ENCODE measurements at places on chromosomes 16 and 17.
A peak's percentile ranks its signal among the peaks of the same experiment; 100 is the strongest.

DNA sequence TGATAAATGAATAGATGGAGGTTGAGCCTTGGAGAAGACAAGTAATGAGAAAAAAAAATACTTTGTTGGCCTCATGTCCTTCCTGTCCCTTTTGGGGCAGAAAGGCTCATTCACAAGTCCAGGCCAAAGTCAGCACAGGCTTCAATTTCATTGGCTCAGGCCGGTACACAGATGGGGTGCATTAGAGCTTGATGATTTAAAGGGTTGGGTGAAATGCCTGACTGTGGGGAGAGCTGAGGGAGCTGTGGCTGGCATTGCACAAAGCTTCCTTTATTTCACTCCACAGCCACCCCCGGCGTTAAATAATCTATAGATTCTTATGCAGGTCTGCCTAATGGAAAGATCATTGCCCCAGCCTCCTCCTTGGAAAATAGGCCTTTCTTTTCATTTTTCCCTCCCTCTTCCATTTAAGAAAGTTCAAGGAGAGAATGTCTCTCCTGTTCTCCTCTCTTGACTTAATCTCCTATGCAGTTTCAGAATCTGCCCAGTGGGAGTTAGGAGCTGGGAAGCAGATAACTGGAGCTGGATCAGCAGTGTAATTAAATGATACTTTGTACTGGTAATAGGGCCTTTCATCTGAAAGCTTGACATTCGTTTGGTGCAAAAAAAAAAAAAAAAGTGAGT is 24.4 kb downstream of the YPEL2 start:
- no peak for DNase-seq

DNA sequence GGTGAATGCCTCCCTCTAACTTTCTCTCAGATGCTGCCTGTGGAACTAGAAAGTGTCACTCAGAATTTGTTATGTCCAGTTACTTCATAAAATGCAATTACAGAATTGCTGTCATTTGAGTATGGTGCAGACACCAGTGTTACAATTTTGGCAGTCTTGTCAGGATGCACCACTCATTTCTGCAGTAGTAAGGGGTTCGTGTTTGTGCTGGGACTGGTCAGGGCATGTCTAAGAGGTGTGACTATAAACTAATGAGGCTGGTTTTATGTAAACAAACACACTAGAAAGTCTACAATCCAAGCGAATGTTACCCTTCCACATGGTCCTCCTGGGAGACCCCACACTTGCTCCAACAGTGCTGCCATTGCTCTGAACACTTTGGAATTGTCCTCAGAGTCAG is 206.2 kb downstream of the ANKFN1 start:
- no peak for DNase-seq

GRCh38 chr16:62406387-62406786 is 370.1 kb upstream of the CDH8 start:
- no peak for DNase-seq

- no peak for DNase-seq
Observed at GRCh38 chr17:63479495-63480184, 2.8 kb downstream of the ACE start.

GRCh38 chr16:22191532-22192260 is 14.4 kb upstream of the EEF2K start:
- DNase-seq, result no peak

GRCh38 chr16:50747207-50747956 is 5.5 kb downstream of the CYLD start:
- peak; percentile 51 for DNase-seq

- peak; percentile 62 for DNase-seq
Observed at GRCh38 chr16:8943966-8944759, 19.5 kb downstream of the USP7 start.

DNA sequence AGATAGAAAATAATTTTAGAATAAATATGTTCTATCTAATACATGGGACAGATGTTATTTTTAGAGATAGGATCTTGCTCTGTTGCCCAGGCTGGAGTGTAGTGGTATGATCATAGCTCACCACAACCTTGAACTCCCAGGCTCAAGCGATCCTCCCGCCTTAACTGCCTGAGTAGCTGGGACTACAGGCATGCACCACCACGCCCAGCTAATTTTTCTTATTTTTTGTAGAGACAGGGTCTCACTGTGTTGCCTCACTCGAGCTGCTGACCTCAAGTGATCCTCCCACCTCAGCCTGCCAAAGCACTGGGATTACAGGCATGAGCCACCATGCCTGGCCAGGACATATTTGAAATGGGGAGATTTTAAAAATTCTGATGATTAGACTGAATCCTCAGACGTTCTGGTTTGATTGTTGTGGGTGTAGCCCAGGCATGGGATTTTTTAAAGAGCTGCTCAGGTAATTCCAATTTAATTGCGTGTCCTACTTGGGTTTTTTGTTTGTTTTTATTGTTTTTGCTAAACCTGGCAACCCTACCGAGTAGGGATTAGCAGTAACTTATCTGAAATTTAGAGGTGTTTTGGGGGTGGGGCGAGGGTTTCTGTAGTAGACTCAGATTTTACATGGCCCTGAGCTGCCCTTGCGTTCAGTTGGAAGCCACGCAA is 142.9 kb downstream of the RAB11FIP4 start:
- no peak for DNase-seq

GRCh38 chr17:45985447-45985846 is 13.6 kb upstream of the STH start:
- DNase-seq, result no peak

- DNase-seq, result peak; percentile 70
Observed at GRCh38 chr17:45229681-45230409, 8.2 kb downstream of the FMNL1 start.

- DNase-seq, result peak; percentile 81
Observed at GRCh38 chr17:58329035-58329809, 627 bp upstream of the TSPOAP1 start.

DNA sequence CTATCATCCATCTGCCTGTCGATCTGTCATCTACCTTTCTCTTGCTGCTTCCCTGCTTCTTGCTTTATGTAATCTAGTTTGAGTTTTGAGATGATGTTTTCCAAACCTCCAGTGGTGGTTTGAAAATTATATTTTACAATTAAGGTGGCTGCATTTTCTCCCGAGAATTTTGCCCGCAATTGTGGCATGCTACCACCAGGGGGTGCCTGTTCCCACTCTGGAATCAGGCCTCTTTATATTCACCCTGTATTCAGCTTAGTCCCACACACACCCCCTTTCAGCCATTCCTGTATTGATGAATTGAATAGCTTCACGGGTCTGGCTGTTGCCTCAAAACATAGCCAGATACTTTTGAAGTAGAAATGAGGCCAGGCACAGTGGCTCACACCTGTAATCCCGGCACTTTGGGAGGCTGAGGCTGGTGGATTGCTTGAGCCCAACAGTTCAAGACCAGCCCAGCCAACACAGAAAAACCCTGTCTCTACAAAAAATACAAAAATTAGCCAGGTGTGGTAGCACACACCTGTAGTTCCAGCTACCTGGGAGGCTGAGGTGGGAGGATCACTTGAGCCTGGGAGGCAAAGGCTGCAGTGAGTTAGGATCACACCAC is 3.2 kb downstream of the PRSS22 start:
- peak; percentile 41 for DNase-seq

DNA sequence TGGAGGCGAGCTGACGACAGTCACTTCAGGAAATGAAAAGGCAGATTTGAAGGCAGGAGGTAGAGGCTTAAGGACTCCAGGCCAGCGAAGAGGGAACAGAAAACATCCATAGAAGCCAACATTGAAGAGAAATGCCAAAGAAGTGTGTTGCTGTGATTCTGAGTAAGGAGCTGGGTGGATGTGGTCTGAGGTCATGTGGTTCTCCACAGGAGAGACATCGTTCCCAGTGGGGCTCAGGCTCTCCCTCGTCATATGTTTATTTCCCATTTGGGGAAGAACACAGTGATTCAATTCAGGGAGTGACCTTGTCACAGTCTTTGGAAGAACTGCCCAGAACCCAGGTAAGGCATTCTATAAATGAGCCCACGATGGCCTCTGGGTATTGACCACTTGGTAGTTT is 6.6 kb upstream of the PMP22 start:
- no peak for DNase-seq

- no peak for DNase-seq
Observed at GRCh38 chr16:56005958-56006357, 130.8 kb upstream of the CES5A start.

DNA sequence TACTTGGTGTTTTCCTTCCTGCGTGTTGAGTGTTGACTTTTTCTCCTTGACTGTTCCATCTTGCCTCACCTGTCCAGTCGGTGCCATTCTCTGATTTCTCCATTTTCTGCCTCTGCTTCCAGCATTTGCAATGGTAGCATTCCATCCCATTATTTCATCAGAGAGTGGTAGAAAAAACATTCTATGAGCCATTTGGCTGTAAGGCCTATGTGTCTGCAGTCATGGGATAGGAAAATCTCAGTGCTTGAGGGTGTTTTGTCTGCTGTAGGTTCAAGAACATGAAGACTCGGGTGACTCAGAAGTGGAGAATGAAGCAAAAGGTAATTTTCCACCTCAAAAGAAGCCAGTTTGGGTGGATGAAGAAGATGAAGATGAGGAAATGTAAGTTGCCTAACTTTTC is 2.7 kb downstream of the UTP18 start:
- no peak for DNase-seq

- no peak for DNase-seq
Observed at GRCh38 chr17:60253048-60253447, 103.3 kb downstream of the CA4 start.

DNA sequence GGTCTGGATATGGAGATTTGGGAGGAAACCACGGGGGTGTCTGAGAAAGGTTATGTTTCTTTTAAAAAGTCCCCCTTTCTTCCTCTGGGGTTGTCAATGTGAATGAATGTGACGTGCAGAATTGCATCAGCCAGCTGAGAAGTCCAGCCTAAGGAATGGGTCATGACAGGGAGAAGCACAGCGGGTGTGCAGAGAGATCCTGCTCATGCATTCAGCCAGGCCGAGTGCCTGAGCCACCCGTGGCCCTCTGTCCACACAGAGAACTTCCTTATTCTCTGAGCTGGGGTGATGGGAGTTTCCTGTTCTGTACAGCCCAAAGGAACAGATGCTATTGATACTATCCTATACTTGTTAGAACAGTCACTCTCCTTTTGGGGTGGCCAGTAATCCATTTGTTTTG is 117.9 kb downstream of the CPPED1 start:
- no peak for DNase-seq

GRCh38 chr16:55265926-55266325 is 58.1 kb upstream of the IRX6 start:
- no peak for DNase-seq

DNA sequence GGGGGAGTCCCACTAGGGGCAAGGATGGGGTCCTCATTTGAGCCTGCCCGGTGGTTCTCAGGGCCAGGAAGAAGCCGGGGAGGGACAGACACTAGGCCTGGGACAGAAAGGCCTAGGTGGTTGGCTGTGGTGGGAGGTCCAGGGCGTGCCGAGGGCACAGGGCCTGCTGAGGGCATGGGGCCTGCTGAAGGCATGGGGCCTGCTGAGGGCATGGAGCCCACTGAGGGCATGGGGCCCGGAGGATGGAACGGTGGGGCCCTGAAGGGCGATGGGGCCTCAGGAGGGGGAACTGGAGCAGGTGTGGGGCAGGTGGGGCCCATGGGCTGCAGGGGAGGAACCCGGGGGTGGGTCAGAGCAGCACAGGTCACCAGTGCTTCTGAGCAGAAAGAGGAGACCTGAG is 31.2 kb downstream of the PELP1 start:
- DNase-seq, result no peak

DNA sequence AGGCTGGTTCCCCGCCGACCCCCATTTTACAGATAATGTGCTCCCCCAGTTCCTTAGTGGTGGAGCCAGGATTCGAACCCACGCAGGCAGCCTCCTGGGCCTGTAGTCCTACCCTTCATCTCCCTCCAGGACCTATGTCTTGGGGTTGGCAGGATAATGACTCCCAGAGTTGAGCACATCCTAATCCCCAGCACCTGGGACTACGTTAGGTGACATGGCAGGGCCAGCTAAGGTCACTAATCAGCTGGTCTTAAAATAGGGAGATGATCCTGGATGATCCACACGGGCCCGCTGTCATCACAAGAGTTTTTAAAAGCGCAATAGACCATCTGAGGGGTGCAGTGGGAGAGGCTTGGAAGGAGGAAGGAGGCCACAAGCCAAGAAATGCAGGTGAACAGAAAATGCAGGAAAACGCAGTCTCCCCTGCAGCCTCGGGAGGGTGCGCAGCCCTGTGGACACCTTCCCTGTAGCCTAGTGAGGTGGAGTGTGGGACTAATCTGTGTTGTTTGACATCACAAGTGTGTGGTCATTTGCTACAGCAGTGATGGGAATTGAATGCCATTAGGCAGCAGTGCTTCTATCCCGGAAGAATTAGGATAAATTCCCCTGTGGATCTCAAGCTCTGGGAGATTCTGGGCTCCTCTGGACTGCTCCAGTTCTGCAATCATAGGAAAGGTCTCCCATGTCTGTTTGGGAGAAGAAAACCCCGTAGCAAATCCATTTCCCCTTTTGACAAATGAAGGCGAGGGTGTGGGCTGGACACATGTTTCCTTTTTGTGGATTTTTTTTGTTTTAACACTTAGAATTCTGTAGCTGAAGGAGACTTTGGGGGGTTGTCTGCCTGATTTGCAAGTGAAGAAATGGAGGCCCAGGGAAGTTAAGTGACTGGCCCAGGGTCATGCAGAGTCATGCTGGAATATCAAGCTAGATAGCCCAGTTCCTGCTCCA is 297.7 kb downstream of the SEC14L1 start:
- DNase-seq, result no peak

DNA sequence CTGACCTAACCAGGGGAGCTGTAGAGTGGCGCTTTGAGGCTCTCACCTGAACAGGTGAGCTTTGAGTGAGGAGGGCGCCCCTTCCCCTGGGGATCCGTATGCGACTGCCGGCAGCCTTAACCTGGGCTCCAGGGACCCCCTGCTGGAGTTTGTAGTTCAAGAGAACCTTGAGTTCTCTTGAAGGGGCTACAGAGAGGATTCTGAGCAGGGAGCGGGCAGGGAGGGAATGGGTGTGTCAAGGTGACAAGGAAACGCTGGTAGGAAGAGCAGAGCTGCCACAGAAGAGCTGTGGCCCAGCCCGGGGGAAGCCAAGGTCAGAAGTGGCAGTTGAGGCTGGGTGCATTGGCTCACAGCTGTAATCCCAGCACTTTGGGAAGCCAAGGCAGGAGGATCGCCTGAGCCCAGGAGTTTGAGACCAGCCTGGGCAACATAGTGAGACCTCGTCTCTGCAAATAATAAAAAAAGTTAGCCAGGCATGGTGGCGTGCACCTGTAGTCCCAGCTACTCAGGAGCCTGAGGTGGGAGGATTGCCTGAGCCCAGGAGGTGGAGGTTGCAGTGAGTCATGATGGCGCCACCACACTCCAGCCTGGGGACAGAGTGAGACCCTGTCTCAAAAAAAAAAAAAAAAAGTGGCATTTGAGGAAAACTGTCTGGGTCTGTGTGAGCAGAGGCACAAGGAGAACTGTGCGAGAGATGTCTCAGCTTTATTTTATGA is 1.2 kb downstream of the LLGL2 start:
- DNase-seq, result no peak
